ENCODE measurements at places on chromosomes 3 and 15.

GRCh38 chr3:25910997-25911396 lies 121.1 kb downstream of the OXSM start:
- H3K4me3 ChIP-seq: no peak overlapping the region
- no peaks in the 10 kb centered on the region for H3K36me3 ChIP-seq

DNA sequence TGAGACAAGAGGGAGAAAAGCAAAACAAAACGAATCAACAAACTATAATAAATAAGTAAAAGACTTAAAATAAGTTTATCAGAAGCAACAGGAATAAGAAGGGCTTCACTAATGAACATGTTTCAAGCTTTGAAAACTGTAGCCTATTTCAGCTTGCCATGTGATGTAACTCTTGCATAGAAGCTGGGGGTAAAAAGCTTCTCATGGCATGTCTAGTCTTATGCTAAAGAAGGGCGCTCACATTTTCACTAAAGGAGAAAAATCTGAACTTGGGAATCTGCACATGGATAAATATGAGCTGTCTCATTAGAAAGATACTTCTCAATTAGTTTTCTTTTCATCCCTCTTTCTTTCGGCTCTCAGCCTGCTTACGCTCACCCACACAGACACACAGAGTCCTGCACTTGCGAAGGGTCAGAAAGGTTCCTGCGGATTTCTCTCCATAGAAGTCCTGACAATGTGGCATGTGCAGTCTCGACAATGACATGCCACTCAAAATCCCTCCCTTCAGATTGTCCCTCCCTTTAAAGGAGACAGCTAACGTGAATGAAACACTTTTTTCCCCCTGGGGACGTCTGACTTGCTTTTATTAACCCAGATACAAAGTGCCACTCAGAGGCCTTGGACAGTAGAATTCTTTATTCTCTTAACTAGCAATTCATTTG lies 568.9 kb upstream of the NR2F2 start:
- no peak overlapping the region for H3K27ac ChIP-seq
- peaks cover 19% of the 10 kb centered on the region for H3K4me1 ChIP-seq
- H3K4me3 ChIP-seq: no peak overlapping the region
- no peaks in the 10 kb centered on the region for H3K36me3 ChIP-seq

GRCh38 chr3:146634346-146634745 lies 29.2 kb upstream of the PLSCR5 start:
- H3K4me1 ChIP-seq: peaks cover 8% of the 10 kb centered on the region
- no peak for DNase-seq
- no peaks in the 10 kb centered on the region for H3K36me3 ChIP-seq
- no peaks in the 10 kb centered on the region for H3K27me3 ChIP-seq
- no peak overlapping the region for H3K4me3 ChIP-seq

DNA sequence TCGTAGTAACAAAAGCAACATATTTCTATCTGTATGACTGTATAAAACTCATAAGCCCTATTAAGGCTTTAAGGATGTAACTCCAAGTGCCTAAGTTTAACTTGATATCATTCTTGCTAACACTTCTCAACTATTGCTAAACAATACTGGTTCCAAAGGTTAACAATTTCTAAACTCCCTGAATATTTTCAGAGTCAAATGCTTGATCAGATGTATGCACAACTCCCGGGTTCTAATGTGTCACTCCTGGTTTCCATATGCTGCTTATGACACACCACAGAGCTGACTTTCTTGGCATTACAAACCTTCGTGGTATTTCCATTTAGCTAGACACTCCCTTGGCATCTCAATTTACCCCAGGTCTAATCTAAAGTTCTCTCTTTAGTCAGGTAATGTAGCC lies 26.3 kb downstream of the DZIP1L start:
- no peak for DNase-seq
- H3K4me3 ChIP-seq: no peak overlapping the region
- H3K36me3 ChIP-seq: peaks cover 59% of the 10 kb centered on the region
- no peaks in the 10 kb centered on the region for H3K4me1 ChIP-seq

DNA sequence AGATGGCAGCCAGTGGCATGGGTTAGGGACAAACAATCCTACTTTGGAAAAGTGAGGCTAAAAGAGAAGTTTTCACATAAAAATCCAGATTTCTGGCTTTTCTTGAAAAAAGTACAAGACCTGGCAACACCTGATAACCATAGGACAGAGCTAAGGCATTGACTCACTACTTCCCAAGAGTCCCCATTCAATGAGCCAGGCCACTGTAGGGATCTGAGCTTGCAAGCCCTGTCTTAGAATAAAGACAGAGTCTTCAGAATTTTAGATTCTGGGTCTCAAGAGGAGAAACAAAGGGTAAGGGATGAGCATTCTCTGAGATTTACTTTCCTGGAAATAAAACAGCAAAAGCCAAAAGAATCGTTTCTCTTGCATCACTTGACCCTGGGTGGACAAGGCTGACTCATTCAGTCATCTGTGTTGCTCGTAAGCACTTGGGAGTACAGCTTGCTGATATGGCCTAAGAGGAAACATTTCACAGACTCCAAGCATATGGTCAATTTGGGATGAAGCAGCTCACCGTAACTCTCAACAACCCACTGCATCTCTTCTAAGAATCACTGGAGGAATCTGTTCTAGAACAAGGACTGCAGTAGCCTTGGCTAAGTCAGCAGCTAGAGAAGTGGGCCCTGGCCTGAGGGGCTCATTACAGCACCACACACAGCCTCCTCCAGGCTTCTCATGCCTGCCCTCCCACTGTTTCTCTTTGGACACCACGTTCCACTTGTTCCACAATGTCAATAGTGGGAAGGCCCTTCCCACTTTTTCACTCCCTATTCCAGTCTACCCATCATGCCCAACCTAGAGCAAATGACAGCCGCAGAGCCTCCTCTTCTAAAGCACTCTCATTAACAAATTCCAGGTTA lies 86.2 kb downstream of the RFTN1 start:
- no peak overlapping the region for H3K4me3 ChIP-seq
- DNase-seq: no peak
- no peaks in the 10 kb centered on the region for H3K36me3 ChIP-seq
- H3K4me1 ChIP-seq: peaks cover 4% of the 10 kb centered on the region
